ENCODE measurements at places on chromosomes 5 and 9.

DNA sequence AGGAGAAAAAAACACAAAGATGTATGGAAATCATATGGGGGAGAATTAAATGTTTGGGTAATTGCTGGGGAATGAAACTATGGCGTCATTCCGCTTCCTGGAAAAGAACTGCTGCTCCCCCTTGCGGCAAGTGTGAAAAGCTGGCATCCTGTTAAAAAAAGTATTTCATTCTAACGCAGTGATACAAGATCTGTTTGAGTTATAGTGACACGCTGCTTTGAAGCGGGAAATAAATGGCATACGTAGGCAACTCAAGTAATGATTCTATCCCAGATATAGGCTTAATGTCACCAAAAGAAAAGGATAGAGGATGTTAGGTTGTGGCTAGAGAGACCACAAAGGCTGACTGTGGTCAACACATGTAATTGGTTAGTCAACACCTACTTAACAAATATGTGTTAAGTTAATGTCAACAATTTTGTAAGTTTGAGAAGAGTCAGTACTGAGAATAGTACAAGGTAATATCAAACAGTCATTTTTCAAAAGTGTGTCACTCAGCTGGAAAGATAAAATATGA, 70.2 kb upstream of the ALDH1A1 start:
- peak; percentile 32 for DNase-seq

DNA sequence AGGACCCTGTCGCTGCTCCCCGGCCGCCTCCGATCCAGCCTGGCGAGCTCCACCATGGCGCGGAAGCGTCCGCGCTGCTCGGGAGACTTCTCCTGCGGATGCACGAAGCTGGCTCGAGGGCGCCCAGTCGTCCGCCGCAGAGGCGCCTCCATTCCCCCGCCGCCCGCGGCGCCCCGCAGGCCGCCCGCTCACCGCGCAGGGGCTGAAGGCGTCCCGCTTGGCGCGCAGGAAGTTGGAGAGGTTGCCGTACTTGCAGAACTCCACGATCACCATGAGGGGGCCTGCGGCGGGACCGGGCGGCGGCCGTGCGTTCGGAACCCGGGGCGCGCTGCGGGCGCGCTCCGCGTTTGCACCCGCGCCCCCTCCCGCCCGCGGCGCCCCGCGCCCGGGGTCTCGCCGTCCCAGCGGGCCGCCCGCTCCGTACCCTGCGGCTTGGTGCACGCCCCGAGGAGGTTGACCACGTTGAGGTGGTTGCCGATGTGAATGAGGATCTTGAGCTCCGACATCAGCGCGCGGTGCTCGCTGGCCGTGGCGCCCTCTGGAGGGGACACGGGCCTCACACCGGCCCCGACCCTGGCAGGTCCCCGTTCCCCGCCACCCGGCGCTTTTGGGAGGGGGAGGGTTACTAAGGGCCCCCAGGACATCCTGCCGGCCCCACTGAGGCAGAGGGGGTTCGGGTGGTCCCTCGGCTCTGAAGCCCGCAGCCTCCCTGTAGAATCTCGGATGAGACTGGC, 27.7 kb upstream of the SCGB3A1 start:
- no peak for DNase-seq

DNA sequence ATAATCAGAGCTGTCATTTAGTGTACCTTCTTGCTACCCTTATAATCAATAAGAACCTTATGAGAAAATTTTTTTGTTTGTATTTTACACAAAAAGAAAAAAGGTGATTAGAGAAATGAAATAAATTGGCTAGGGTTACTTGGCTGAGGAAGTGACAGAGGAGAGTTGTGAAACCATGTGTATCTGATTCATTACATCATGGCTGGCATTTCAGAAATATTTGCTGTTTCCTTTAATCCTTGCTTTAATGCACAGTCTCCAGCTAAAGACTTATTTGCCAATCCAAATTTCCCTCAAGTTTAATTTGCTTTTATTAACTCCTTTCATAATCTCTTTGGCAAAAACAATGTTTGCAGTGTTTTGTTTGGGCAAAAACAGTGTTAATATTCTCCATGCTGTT, 543.1 kb downstream of the KIF4B start:
- DNase-seq: no peak

- no peak for DNase-seq
These were observed 161.2 kb downstream of the GNA14 start for GRCh38 chr9:77486968-77487367.

DNA sequence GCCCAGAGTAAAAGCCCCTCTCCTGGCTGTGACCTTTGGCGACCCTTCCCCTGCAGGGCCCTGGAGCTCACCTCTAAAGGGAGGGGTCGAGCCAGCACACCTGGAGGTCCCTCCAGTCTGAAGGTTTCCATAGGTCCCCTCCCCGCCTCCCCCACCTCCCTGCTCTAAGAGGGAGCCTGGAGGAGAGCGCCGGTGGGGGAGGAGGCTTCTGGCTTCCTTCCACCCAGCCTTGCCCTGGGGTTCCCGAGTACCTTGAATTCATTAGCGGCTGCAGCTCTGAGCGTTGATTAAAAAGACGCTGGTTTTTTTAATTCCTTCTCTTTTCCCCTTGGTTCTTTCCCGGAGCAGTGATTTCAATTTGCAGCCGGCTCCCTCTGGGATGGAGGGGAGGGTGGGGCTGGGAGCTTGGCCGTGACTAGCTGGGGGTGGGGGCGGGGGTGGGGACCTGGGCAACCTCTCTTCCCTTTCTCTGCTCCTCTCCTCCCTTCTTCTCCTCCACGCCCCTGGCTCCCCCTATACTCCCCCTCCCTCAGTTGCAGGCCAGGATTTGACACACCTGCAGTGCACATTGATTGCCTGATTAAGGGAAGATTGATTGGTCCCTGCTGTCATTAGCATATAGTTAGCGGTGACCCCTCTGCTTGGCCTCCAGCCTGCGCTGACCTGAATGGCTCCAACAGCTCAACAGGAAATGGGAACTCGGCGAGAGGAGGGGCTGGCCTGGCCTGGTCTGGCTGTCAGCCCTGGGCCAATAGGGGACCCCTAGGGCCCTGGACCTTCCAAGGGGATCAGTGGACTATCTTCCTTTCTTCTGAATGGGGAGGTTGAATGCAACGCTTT, 67.5 kb upstream of the RAPGEF1 start:
- DNase-seq: no peak

- DNase-seq: no peak
These were observed 5.2 kb upstream of the CEL start for GRCh38 chr9:133056533-133056932.

GRCh38 chr5:141208478-141208877, at the start of gene PCDHB12:
Gene PCDHB12, plus strand, starts transcription at chr5:141208719. Its CDS starts 189 bp downstream, at chr5:141208908.
- peak; percentile 24 for DNase-seq

DNA sequence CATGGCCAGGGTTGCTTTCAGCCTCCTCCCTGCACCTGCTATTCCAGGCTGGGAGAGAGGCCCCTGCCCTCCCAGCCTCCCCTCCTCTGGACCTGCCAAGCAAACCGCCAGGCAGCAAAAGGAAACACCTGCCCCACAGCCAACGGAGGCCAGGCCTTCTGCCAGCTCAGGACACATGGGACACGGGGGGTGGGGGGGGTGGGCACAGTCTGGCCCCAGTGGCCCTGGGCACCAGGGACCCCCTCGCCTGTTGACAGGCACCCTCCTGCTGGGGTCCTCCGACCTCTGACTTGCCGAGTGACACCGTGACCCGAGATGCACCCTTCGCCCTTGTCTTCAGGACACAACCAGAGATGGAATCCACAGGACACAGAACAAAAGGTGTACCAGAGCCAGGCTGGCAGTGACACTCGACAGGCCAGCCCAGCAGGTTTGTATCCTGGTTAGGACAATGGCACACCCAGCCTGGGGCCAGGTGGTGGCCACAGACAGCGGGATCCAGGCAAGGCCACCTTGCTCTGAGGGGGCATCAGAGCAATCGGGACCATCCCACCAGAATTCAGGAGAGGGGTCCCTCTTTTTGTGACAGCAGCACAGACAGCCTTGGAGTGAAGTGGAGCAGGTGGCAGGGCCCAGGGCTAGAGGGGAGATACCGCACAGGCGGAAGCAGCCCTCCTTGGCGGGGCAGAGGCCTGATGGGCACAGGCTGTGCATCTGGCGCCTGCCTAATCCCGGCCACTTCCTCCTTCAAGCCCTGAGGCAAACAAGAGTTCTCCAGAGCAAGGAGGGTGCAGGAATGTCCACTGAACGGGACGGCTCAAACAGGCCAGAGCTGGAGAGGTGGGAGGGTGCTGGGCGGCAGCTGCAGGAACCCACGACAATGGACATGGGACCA, 1.3 kb upstream of the TMEM210 start:
- no peak for DNase-seq

- no peak for DNase-seq
These were observed 443.4 kb upstream of the CD180 start for GRCh38 chr5:67639976-67640375.

- DNase-seq: no peak
These were observed 142.1 kb upstream of the DAB2 start for GRCh38 chr5:39566891-39567290.

DNA sequence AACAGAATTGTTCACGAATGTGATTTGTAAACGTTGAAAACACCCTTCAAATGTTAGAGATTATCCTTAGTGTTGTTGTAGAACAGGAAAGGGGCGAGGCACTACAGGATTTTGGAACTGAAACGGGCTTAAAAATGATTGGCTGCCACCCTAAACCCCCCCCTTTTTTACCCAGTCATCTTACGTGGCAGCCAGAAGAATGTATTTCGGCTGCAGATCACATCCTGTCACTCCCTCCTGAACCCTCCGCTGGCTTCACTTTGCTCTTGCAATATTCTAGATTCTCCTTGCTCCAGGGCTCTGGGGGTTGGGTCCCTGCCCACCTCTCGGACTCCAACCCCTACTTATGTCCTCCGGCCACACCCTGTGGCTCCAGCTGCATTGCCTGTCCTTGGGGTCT, 13.9 kb upstream of the UNC5A start:
- no peak for DNase-seq

- DNase-seq: peak; percentile 81
These were observed 9.7 kb downstream of the GSN start for GRCh38 chr9:121277518-121278295.

GRCh38 chr9:130483371-130483971, 38.7 kb downstream of the ASS1 start:
- no peak for DNase-seq

GRCh38 chr5:107651325-107651724, 19.4 kb downstream of the EFNA5 start:
- no peak for DNase-seq

GRCh38 chr9:35729700-35730485, 2.1 kb downstream of the TLN1 start:
- peak; percentile 91 for DNase-seq

DNA sequence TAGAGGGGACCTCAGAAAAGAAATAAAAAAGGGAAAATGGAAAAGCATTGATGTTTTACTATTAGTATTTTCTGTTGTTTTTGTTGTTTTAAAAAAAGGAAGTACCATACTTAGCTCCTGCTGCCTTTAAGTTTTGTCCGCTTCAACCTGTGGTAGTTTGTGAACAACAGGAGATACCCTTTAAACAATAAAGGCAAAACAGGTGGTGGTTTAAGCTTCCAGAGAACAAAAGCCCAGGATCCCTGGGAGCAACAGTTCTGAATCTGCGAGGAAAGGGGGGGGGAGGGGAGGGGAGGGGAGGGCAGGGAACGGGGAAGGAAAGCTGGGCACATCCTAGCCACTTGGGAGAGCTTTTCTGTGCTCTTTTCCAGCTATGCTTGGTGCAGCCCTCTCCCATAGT, 2.1 kb upstream of the PSIP1 start:
- DNase-seq: no peak

- DNase-seq: no peak
These were observed 230.8 kb upstream of the IRX4 start for GRCh38 chr5:2113348-2114131.

DNA sequence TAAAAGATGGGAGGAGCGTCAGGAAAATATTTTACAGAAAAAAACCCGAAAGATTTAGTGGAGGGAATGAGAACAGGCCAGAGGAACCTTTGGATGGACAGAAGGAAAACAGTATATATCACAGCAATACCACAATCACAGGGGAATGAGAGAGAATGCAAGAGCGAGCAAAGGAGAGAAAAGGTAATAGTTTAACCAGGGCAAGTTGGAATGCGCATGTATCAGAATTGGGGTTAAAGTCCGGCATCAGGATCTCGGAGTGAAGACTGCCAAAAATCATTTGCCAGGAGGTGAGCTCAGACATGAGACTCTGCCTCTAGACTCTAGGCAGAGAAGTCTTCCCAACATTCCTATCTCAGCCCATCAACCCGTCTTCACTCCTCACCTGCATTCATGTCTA, 36.8 kb downstream of the PCDHGC5 start:
- DNase-seq: no peak

- DNase-seq: no peak
These were observed 231.4 kb upstream of the TRPM3 start for GRCh38 chr9:71352837-71353236.

- no peak for DNase-seq
These were observed 188.8 kb downstream of the FBN2 start for GRCh38 chr5:128349044-128349858.

- DNase-seq: no peak
These were observed 51.0 kb upstream of the DPYSL3 start for GRCh38 chr5:147560718-147561331.
